ENCODE measurements at places on chromosomes 6 and 20. TPM values are rescaled to one million over a fixed set of nuclear protein-coding genes. Genes with fewer than 3 reads are reported as not detected.

RRAGD gene
- polyA plus RNA-seq = 1.6 TPM

SULF2 gene
- polyA plus RNA-seq = not detected

- H3K27me3 ChIP-seq = no peaks in the 10 kb centered on the region
- H3K4me1 ChIP-seq = peaks cover 10% of the 10 kb centered on the region
- no peak for DNase-seq
- H3K27ac ChIP-seq = no peak overlapping the region
- no peak overlapping the region for H3K4me3 ChIP-seq
Measured at GRCh38 chr20:823574-823902, 10.0 kb upstream of the FAM110A start.

CST2 gene
- polyA plus RNA-seq = not detected

- H3K27me3 ChIP-seq = peaks cover 13% of the 10 kb centered on the region
- no peak overlapping the region for H3K4me3 ChIP-seq
- no peak for DNase-seq
- H3K36me3 ChIP-seq = no peaks in the 10 kb centered on the region
- no peak overlapping the region for H3K27ac ChIP-seq
- no peaks in the 10 kb centered on the region for H3K4me1 ChIP-seq
Measured at GRCh38 chr6:143375022-143375585, 75.4 kb downstream of the ADAT2 start.

Data from naive thymus-derived CD8-positive, alpha-beta T cell (primary cell).